ENCODE measurements at places on chromosomes 4 and X.

- no peak for DNase-seq
These were observed 242.7 kb upstream of the NWD2 start for GRCh38 chr4:37001688-37002436.

DNA sequence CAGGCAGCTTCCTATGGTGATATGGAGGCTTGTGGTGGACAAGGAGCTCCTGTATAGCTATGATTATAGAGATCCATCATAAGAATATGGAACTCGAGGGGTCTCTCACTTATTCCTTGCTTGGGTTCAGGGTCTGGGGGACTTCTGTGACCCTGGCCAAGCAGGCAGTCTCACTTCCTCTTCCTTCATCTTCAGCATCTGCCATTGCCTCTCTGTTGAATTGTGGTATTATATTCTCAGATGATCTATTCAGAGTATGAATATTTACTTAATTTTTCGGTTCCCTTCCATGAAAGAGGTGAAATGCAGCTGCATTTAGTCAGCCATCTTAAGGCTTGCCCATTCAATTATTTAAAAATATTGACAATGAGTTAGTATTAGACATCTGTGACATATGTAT lies 292.9 kb downstream of the SPIN4 start:
- DNase-seq: no peak

DNA sequence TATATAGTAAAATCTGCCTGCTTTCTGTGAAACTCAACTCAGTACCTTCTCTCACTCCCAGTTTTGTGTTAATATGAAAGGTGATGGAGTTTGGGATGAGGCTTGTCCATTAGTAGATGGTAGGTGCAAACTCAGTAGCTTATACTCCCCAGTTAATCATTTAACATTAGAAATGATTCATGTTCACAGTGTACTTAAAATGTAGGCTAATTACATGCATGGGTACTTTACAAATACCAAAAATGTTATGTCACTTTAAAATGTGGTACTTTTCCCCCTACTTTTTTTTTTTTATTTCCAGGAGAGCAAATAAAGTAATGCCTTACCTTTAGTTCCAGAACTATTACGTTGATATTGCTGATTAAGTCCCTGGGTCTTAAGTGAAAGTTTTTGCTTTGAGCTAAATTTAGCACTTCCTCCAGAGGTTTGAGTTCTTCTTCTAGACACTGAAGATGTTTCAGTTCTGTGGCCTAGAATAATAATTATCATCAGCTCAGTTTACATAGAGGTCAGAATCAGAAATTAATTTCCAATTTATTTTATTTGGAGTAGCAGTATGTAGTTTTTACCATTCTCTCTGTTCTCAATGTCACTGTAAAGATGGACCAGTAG lies 3.0 kb downstream of the IL2 start:
- DNase-seq: no peak

- no peak for DNase-seq
These were observed 18.8 kb upstream of the TADA2B start for GRCh38 chr4:7024336-7024890.

DNA sequence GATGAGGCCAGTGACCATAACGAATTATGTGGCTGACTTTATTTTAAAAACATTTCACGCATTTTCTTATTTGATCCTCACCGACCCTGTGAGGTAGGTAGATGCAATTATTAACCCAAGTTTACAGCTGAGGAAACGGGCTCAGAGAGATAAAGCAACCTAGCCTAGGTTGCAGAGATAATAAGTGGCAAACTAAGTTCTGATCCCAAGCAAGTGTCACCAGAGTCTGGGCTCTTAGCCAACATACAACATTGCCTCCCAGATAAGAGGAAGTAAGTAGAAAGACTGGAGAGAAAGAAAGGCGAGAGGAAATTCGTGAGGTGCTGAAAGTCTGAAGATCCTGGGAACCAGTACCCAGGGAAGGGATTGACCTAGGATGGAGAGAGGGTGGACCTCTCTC lies 77.4 kb upstream of the GPR50 start:
- no peak for DNase-seq

- no peak for DNase-seq
These were observed 200.0 kb upstream of the PSAPL1 start for GRCh38 chr4:7634661-7635251.

DNA sequence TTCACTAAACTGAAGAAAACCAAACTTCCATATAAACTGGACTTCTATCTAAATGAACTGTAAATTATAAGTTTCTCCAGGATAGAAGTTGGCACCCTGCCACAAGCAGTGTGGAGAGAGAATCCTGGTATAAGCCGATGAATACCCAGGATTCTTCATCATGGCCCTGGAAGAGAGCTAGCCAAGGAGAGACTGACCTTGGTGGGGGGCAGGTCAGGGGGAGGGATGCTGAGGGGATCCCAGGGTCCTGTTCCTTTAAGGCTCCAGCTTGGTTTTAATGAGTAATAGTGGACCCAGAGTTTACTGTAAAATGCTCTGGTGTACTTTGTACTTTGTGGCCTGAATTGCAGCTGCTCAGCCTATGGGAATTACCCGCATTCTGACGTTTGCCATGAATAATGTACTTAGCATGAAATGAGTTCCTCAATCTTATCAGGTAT lies 16.9 kb downstream of the RASSF6 start:
- DNase-seq: no peak

DNA sequence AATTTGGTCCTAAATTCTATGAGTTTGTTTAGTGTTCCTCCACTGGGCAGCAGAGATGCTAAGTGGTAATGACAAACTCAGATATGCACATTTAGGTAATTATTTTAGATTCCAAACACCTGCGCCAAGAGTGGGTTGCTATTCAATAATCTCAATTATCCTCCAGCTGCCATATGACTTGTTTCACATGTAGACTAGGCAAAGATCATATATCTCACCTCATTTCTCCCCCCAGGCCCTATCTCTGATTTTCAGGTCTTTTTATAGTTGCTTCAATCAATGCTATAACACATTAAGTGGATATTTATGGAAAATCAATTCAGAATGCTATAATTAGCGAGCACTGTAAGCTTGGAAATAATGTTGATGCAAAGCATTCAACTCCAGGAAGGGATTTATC lies 217.6 kb downstream of the KCTD8 start:
- DNase-seq: no peak
